ENCODE measurements at places on chromosomes 3 and 15.

- peak; percentile 74 for DNase-seq
Observed at GRCh38 chr3:120182613-120183511, 88.6 kb upstream of the GSK3B start.

- no peak for DNase-seq
Observed at GRCh38 chr3:54264050-54264449, 141.7 kb downstream of the CACNA2D3 start.

DNA sequence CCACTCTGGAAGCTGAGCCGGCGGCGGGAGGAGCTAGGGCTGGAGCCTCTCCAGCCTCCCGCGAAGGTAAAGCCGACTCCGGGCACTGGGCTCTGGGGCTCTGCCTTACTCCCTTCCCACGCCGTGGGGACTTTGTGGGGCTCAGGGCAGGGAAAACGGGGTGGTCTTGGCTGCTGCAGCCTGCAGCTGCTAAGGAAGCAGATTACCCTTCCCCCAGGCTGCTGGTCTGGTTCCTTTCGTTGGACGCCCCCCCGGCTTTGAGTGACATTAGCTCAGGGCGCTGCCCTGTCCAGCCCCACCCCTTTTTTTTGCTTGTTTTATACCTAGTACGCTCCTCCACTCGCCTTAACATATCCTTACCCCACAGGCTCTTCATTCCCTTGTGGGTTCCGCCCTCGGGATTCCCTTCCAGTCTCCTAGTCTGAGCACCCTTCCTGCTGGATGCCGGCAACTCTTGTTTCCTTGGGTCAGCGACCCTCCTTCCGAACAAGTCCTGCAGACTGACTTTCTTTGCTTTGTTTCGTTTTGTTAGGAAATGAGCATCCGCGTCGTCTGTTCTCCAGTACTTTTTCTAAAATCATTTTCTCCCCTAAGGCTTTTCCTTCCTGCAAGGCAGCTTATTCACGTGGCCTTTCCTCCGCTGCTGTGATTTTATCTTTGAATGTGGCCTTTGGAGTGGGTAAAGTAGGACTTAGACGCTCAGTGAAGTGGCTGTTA lies 551 bp downstream of the DNAJC13 start:
- peak; percentile 91 for DNase-seq

- no peak for DNase-seq
Observed at GRCh38 chr3:197528190-197528589, 27.6 kb downstream of the BDH1 start.

DNA sequence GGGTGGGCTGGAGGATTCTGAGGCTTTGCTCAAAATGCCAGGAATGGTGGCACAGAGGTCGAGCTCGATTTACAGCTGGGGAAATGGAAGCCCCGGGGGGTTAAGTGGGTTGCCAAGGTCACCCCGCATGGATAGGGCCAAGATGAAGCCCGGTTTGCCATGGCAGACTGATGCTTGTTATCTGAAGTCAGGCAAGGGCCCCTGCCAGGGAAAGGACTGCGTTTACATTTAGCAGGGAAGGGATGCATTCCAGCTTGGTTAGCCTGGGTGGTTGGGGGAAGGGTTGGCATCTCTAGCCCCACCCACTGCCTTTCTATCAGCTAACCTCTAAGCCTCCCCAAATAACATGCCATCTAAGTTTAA lies 79.0 kb downstream of the RPLP1 start:
- DNase-seq, result no peak

GRCh38 chr15:38624244-38625205 lies 59.9 kb upstream of the RASGRP1 start:
- no peak for DNase-seq

DNA sequence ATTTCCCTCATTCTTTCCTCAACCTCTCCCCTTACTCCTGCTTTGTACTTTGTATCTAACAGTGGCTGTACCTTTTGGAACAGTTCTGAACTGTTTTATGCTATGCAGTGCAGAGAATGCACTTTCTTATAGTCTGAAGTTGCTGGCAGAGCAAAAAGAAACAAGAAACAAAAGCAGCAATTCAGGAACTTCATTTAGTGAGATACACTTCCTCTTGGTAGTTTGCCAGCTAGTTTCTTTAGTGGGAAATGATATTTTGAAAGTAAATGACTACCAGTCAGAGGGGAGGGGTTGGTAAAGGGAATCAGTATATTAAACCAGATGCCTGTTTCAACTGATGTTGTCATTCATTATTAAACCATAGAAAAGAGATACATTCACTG lies 55.0 kb upstream of the CHD2 start:
- peak; percentile 49 for DNase-seq

GRCh38 chr3:122091602-122092295 lies 36.6 kb downstream of the CD86 start:
- DNase-seq, result no peak

DNA sequence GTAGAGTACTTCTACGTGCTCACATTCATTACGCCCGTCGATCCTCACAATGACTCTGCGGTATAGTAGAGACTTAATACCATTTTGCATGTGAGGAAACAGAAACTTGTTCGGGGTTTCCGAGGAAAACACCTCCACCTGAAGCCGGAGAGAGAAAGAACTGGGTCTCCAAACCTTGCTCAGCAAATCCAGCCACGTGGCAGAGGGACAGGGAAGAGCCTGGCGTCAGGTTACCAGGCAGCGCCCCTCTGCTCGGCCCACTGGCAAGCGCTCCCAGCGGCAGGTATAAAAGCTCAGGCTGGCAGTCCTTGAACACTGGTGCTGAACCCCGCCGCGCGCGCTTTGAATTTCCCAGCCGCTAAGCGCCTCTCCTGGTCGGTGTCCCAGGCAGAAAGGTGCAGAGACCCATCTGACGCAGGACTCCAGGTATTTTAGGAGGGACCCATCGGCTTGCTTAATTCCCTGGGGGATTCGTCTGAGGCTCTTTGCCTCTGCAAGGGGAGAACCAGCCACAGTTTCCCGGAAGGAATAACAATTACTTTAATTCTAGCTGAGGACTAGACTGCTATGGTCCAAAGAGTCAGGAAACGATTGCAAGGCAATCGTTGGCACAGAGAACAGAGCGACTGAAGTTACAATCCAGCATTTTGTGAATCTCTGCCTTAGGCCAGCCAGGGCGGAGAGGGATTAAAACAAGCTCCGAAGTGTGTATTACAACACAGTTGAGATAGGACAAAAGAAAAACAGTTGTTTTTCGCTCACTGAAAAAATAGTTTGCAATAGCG lies at the start of gene C2CD4A:
TSS of gene C2CD4A (plus strand) at position 315 of the 785 bp plus-strand sequence. CDS start 637 bp downstream, outside the sequence.
- DNase-seq, result peak; percentile 49

DNA sequence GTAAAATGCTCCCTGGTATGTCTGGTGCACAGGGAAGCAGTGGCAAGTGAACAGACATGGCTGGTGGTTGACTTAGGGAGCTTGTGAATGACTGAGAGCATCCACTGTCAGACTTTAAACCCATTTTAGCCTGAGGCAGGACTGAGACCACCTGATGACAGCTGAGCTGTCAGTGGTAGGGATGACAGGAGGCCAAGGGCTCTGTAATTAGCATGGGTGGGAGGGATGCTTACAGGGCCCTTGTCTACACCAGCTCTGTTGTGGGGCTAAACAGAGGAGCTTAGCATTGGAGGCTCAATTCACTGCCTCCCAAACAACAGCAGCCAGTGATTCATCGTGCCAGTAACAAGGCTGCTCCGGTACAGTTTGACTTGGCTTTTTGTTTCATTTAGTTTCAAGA lies 169.4 kb downstream of the CHST2 start:
- no peak for DNase-seq

- DNase-seq, result no peak
Observed at GRCh38 chr3:172591876-172592771, 68.9 kb upstream of the TNFSF10 start.

- DNase-seq, result peak; percentile 77
Observed at GRCh38 chr3:158789592-158789991, 12.3 kb upstream of the MFSD1 start.

DNA sequence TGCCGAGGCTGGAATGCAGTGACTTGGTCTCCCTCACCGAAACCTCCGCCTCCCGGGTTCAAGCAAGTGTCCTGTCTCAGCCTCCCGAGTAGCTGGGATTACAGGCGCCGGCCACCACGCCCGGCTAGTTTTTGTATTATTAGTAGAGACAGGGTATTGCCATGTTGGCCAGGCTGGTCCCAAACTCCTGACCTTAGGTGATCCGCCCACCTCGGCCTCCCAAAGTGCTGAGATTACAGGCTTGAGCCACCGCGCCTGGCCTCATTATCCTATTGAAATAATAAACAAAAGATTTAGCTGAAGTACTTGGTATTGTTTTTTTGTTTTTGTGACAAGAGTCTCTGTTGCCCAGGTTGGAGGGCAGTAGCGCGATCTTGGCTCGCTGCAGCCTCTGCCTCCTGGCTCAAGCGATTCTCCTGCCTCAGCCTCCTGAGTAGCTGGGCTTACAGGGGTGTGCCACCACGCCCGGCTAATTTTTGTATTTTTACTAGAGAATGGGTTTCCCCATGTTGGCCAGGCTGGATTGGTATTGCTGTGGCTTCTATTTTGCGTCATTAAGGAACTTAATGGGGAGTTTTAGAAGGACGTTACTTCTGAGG lies 1.5 kb downstream of the RPL35A start:
- DNase-seq, result no peak

GRCh38 chr15:31195871-31196270 lies 94.3 kb upstream of the TRPM1 start:
- DNase-seq, result no peak

DNA sequence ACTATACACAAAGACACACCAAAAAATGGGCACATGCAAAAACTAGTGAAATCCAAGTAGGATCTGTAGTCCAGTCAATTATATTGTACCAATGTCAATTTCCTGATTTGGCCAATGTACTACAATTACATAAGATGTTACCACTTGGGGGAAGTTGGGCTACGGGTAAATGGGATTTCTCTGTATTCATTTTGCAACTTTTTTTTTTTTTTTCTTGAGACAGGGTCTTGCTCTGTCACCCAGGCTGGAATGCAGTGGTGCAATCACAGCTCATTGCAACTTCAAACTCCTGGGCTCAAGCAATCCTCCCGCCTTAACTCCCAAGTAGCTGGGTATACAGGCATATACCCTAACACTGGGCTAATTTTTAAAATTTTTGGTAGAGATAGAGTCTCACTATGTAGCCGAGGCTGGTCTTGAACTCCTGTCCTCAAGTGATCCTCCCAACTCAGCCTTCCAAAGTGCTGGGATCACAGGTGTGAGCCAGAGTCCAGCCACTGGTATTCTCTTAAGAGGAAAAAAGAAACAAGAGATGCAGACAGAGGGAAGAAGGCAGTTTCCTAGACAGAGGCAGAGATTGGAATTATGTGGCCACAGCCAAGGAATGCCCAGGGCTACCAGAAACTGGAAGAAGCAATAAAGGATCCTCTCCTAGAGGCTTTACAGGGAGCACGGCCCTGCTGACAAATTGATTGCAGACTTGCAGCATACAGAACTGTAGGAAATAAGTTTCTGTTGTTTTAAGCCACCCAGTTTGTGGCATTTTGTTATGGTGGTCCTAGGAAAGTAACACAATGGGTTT lies 33.3 kb downstream of the TFDP2 start:
- DNase-seq, result no peak

GRCh38 chr15:20340931-20341661 lies 200.5 kb downstream of the GOLGA6L6 start:
- DNase-seq, result no peak

GRCh38 chr3:184360929-184361531 lies 375 bp downstream of the CLCN2 start:
- no peak for DNase-seq

- DNase-seq, result no peak
Observed at GRCh38 chr3:16390581-16390980, 122.9 kb downstream of the RFTN1 start.

- no peak for DNase-seq
Observed at GRCh38 chr15:76986743-76987142, 8.2 kb upstream of the PSTPIP1 start.

DNA sequence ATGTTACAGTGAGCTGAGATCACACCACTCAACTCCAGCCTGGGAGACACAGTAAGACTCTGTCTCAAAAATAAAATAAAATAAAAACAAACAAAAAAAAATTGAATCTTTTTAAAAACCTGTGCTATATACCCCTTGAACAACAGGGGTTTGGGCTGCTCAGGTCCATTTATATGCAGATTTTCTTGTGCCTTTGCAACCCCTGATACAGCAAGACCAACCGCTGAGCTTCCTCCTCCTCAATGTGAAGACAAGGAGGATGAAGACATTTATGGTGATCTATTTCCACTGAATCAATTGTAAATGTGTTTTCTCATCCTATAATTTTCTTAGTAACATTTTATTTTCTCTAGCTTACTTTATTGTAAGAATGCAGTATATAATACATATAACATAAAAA lies 831.0 kb upstream of the ARPP21 start:
- no peak for DNase-seq

- no peak for DNase-seq
Observed at GRCh38 chr3:10379161-10379560, 58.2 kb upstream of the SEC13 start.

DNA sequence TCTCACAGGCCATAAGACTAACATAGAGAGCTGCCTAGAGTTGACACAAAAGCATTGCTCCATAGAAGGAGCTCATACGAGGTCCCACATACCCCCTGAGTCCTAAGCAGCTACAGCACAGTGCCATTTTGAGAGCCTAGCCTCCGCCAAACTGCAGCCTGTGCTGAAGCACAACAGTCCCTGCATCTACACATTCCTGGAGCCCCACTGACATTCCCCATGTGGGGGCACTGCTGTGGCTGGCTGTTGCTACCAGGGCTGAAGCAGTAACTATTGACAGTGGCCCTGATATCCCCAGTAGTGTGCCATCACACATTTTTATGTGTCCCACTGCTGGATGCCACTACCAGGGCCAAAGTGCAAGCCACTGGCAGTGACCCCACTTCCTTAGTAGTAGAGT lies 80.3 kb downstream of the CERS3 start:
- no peak for DNase-seq

- no peak for DNase-seq
Observed at GRCh38 chr3:160999274-160999673, 105.9 kb downstream of the B3GALNT1 start.

DNA sequence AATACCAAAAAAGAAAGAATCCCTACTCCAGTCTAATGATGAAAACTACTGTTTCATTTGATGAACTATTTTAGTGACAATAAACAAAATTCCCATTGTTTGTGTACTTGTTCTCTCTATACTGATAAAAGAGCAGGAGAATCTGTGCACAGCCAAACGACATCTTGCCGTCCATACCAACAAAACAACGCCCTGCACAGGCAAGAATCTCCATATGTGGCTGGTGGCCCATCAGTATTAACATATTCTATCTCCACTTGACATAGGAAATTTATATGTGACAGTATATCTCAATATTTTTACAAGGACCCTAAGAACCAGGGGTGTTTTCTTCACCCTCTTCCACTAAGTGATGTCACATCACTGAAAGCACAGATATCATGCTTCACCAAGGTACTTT lies 279.5 kb downstream of the ULK4 start:
- DNase-seq, result no peak

DNA sequence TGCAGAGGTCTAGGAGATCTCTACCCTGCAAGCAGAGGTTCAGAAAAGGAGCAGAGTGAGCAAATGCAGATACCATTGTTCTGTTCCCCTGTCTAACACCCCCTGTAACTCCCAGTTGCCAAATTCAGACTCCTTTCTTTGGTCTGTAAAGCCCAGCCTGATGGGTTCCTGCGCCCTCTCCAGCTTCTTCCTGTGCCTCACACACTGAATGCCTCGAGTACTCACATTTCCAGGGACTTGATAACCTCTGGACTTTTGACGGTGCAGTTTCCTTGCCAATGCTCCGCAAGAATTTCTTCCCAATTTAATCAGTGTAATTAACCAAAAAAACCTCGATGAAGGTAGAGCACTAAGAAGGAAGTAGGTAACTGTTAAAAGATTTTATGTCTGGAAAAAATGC lies 19.3 kb downstream of the PDE8A start:
- DNase-seq, result no peak

GRCh38 chr15:92648190-92648875 lies 7.2 kb downstream of the FAM174B start:
- DNase-seq, result no peak

- peak; percentile 25 for DNase-seq
Observed at GRCh38 chr3:59425371-59425770, 375.5 kb upstream of the CFAP20DC start.
